ENCODE measurements at places on chromosomes 6 and 20.
A peak's percentile ranks its signal among the peaks of the same experiment; 100 is the strongest.

DNA sequence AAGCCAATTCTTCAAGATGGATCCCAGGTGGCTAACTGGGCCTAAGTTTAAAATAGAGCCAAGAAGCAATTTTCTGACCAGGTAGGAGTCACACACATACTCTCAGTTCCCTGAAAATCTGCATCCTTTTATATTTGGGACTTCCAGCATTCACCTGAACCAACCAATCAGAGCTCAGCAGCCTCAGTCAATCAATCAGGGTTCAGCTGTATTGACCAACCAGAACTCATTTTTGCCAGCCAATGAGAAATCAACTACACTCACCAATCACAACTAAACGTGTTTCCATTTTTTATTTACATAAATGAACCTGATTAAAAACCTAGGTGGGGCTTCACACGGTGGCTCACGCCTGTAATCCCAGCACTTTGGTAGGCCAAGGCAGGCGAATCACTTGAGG is 37.5 kb downstream of the SLC17A4 start:
- DNase-seq = no peak

- no peak for DNase-seq
These were observed 92.2 kb downstream of the CDH22 start for GRCh38 chr20:46215913-46216707.

- DNase-seq = no peak
These were observed 30.5 kb downstream of the PLCB4 start for GRCh38 chr20:9099372-9099771.

DNA sequence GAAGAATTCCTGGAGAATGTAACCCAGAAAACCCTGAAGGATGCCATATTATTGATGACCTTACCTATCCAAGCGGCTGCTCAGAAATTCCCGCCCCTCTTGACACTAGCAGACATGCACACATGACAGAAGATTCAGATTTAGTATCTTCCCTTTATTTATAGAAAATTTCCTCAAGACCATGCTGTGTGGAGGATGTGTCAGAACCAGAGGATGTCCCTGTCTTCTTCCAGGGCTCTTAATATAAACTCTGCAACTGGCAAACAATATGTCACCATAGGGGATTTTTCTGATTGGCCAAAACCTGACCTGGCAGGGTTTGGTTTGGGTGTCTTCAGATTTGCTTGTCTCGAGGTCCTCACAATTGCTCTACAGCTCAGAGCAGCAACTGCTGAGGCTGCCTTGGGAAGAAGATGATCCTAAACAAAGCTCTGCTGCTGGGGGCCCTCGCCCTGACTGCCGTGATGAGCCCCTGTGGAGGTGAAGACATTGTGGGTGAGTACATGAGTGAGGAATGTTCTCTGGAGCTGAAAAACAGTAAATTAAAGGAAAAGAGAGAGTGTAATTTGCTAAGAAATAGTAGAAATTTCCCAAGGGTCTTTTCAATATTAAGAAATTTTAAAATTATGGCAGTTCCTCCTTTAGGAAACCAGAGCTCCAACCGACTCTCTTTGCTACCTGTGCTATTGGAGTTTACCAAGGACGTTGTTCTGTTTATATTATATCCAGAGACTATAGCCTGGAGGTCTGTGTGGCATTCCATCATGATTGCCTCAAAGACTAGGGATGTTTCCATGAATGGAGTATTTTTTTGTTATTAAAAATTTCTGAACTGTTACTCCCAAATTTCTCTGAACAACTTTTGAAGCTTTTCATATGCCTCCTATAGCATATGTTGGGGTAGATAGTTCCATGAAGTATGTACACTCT is at the start of gene HLA-DQA2:
TSS of gene HLA-DQA2 (plus strand) at position 361 of the 930 bp plus-strand sequence. CDS start at position 414, 53 bp downstream.
- no peak for DNase-seq

- DNase-seq = no peak
These were observed 9.2 kb upstream of the PLEKHG1 start for GRCh38 chr6:150590446-150590845.

DNA sequence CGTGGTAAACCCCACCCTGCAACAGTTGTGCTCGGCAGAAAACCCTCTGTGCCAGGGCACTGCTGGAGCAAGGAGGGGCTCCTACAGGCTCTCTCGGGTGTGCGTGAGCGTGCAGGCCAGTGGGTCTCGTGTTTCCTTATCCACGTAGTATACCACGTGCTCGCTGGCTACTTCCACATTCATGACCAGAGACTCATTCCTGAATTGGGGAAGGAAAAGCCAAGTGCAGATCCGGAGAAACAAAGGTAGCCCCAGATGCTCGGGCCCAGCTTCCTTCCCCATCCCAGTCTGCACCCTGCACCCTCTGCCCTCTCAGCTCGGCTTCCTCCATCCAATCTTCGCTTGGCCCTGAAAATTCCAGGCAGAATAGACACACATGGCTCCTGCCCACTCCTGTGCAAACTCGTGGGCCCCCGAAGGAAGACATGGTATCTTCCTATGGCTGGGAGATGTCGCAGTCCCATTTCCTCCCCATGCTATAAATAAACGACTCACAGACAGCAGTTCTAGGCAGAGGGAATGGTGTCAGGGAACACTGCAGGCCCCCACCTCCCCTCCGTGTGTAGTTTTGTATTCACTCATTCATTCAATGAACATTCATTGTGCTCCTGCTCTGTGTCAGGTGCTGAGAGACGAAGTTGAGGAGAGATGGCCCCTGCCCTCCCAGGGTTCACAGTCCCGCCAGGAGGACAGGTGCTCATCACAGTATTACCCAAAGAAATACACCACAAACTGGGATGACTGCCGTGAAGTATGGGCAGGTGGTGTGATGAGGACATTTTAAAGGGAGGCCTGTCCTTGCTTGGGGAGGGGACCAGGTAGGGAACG is 29.6 kb downstream of the NPEPL1 start:
- DNase-seq = peak; percentile 7

GRCh38 chr20:51938559-51939258 is 136.4 kb upstream of the SALL4 start:
- no peak for DNase-seq

DNA sequence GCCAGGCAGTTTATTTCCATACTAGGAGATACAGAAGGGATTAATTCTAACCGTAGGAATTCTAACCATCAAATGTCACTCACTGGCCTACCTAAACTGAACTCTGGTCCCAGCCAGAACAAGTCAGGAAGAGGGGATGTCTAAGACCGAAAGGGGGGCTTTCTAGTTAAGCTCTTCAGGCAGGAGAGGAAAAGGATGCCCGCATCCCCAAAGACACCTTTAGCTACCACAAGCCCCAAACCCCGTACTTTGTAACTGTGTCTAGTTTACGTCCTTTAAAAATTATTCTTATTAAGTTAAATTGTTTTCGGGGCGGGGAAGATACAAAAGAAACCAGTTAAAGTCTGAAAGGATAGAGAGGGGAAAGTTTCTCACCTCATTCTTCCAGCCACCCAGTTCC is 1.2 kb upstream of the ZNF76 start:
- no peak for DNase-seq

All from activated T-cell treated with anti-CD3 and anti-CD28 coated beads, Interleukin-2, amount 50 U/mL, for 48 hours (primary cell).